Activated naive CD4-positive, alpha-beta T cell treated with Interleukin-2 at 50 U/mL for 16 hours (primary cell): ENCODE measurements at places on chromosomes 12 and 14.

GRCh38 chr12:100279607-100280244, 12.7 kb downstream of the SCYL2 start:
- DNase-seq, result no peak

DNA sequence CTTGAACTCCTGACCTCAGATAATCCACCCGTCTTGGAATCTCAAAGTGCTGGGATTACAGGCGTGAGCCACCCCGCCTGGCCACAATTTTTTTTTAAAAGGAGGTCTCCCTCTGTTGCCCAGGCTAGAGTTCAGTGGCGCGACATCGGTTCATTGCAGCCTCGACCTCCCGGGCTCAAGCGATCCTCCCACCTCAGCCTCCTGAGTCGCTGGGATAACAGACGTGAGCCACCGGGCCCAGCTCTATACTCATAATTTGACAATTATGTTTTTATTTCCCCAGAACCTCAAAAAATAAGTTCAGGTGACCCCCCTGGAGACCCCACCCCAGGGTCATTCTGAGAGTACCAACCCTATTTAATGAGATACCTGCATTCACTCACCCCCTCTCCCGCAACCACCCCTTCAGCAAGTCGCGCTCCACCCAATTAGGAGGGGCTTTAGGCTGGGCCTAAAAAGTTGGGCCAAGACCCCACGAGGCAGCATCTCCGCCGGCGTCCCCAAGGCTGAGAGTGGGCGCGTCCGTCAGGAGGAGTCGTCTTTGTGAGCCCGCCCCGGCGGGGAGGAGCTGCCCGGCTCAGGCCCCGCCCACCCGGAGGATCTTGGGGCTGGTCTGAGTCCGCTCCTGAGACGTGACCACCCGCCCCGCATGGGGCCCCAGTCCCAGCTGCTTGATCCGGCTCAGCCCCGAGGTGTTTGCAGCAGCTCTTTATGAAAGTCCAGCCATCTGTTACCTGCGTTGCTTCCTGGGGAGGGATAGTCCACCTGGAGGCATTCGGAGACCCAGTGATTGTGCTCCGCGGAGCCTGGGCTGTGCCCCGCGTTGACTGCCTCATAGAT, at the start of gene ANKRD33:
Gene ANKRD33 (plus strand): TSS at position 628 of the 840 bp plus-strand sequence. CDS start 84 bp downstream, at position 712.
- no peak for DNase-seq

DNA sequence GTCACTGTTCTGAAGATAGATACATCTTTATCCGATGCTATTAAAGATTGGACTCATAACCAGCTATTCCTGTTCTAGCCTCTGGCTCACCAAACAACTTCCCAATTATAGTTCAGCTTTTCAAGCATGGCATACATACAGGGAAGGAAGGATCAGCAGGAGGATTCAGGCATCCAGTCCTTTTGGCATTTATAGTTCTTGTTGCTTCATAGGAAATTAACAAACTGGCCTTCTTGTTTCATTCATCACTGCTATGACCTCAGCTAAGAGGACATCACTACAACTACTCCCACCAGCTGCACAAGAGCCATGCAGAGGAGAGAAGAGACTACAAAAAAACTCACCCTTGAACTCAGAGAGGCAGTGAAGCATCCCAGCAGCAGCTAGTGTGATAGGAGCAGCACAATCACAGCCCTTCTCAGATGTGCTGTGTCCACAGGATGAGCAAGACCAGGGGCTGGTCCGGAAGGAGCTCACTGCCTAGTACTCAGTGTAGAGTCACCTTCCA, 100.5 kb downstream of the SPTSSA start:
- no peak for DNase-seq

DNA sequence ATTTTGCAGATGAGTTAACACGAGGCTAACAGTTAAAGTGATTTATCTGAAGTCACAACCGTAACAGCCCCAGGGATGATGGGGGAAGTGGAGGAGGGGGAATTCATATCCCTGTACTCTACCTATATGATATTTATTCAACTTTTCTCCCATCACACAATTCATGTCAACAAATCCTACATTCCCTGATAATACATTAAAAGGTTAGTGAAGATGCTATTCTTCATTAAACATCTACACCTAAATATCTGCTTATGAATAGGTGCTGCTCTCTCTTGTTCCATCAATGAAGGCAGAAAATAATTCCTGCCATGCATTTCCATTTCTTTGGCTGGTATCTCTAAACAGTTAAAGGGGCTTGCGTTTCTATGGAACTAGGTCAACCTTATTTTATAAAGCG, 6.8 kb downstream of the YBX3 start:
- no peak for DNase-seq

- no peak for DNase-seq
Observed at GRCh38 chr14:71206766-71207371, 299.6 kb downstream of the PCNX1 start.

- DNase-seq, result no peak
Observed at GRCh38 chr12:116615141-116615861, 56.1 kb downstream of the MAP1LC3B2 start.

- DNase-seq, result no peak
Observed at GRCh38 chr12:3805077-3805476, 52.2 kb upstream of the CRACR2A start.

- DNase-seq, result no peak
Observed at GRCh38 chr12:74626397-74626796, 88.8 kb downstream of the ATXN7L3B start.

GRCh38 chr12:109952160-109952858, 43.9 kb downstream of the GIT2 start:
- no peak for DNase-seq

DNA sequence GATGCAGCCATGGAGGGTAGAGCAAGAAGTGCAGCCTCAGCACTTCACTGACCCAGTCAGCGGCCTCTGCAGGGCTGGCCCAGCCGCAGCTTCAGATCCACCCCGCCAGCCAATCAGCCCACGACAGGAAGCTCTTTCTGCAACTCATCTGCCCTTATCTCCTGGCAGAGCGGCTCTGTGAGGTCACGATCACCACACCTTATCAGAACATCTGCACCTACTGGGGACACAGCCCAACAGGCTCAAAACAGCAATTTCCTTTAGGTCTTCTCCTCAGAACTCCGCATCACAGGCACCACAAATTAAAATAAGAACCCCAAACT, 287.3 kb downstream of the BCL11B start:
- peak; percentile 70 for DNase-seq

GRCh38 chr14:54727929-54728328, 161.0 kb downstream of the SAMD4A start:
- DNase-seq, result no peak

GRCh38 chr12:54296393-54297099, 4.3 kb downstream of the NFE2 start:
- DNase-seq, result no peak

DNA sequence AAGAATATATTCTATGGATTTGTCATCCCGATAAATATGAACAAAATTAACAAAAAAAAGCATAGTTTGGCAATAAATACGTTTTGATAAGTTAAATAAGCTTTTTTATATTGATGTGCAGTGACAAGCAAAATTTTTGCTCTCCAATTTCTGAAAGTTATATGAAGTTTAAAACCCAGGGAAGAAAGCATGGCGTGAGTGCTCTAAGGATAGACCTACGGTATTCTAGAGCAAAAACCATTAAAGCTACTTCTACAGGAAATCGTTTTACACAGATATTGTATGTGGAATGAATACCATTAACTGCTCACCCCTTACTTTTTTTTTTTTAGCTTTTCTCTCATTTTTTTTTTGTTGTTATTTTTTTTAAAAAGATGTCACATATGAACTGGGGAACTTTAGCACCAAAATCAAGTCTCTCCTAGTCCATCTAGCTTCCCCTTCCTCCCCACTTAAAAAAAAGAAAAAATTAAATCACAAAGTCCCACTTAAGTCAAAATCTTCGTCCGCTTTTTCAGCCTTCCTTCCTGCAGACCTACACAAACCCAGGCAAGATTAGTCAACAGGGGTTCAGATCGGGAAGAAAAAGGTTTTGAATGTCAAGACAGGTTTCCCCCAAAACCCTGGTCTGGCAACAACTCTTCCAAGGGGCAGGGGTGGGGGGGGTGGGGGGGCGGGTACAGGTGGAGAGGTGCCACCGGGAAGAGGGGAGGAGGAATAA, 4.4 kb downstream of the ZFP36L1 start:
- no peak for DNase-seq

DNA sequence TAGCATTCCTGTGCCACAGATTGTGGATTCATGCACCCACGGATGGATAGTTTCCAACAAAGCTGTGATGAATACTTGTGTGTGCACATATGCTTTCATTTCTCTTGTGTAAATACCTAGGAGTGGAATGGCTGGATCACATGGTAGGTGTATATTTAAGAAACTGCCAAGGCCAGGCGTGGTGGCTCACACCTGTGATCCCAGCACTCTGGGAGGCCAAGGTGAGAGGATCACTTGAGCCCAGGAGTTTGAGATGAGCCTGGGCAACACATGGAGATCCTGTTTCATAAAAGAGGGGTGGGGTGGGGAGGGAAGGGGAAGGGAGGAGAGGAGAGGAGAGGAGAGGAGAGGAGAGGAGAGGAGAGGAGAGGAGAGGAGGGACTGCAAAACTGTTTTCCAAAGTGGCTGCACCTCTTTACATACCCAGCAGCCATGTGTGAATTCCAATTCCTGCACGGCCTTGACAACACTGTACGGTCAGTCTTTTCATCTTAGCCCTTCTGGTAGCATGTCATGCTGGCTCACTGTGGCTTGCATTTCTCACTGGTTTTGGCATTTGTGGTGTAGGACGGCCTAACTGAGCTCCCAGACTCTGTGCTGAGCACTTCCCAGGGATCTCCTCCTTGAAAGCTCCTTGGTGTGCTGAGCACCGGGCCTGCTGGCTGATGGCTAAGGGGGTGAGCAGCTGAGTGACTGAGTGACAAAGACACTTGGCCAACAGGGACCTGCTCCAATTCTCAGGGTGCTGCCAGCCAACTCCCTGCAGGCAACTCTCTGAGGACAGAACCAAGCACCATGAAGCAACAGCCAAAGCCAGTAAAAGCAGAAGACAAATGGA, 27.9 kb downstream of the SYNE3 start:
- DNase-seq, result no peak

DNA sequence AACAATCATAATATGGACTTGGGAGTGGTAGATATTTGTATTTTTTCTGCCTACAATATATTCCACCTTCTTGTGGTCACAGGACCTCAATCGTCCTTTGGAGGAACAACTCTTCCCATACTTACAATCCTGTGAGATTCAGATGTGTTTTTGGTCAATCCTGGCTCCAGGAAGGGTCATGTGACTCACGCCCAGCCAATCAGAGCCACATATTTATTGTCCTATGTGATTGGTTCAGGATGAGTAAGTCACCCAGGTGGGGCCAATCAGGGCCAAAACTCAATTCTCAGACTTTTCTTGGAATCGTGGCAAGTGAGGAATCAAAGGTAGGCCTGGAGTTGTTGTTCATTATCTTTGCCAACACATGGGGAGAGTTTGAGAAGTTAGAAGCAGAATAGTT, 264.9 kb downstream of the SUDS3 start:
- DNase-seq, result no peak

GRCh38 chr12:10212739-10213131, at the start of gene GABARAPL1:
Gene GABARAPL1, plus strand, starts transcription at chr12:10212877. Its CDS starts 253 bp downstream, at chr12:10213130.
- DNase-seq, result peak; percentile 80

DNA sequence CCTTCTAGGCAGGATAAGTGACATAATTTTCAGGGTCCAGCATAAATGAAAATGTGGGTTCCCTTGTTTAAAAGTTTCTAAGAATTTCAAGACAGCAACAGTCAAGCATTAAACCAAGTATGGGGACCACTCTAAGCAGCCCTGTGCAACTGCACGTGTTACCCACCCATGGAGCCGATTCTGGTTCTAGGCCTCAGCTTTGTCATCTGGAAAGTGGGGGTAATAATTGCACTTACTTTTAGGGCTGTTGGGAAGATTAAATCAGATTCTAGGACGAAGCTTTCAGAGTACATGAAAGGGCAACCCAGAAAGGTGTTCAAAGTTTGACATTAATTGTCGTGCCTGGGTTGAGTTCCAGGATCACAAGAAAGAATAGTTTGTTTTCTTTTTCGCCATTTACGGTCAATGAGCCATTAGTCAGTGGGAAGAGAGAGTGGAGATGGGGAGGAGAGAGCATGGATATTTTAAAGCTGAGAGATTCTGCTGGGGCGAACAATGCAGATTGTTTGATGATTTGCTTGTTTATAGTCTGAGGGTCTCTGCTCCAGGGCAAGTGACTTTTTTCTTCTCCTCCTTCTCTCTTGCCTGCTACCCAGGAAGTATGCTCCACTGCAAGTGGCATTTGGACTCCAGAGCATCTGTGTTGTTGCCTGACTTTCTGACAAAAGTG, 10.7 kb upstream of the PPFIBP1 start:
- no peak for DNase-seq

DNA sequence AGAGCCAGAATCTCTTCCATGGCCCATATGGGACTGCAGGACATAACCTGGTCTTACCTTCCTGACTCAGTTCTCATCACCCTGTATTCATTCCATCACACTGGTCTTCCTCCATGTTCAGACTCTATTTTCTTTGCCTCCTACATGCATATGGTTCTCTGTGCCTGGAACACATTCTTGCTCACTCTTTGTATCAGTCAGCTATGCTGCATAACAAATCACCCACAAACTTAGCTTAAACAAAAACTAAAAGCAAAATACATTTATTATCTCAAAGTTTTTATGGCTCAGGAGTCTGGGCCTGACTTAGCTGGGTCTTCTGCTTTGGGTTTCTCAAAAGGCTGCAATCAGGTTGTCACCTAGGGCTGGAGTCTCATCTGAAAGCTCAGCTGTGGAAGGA, 712.6 kb upstream of the TBX3 start:
- DNase-seq, result no peak

DNA sequence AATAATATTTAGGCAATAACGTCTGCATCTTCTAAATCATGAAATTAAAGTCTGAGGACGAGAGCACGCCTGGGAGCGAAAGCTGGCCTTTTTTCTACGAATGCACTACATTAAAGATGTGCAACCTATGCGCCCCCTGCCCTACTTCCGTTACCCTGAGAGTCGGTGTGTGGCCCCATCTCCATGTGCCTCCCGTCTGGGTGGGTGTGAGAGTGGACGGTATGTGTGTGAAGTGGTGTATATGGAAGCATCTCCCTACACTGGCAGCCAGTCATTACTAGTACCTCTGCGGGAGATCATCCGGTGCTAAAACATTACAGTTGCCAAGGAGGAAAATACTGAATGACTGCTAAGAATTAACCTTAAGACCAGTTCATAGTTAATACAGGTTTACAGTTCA, 19.3 kb downstream of the CKB start:
- no peak for DNase-seq

GRCh38 chr12:46430340-46430948, 57.9 kb upstream of the SLC38A2 start:
- no peak for DNase-seq

DNA sequence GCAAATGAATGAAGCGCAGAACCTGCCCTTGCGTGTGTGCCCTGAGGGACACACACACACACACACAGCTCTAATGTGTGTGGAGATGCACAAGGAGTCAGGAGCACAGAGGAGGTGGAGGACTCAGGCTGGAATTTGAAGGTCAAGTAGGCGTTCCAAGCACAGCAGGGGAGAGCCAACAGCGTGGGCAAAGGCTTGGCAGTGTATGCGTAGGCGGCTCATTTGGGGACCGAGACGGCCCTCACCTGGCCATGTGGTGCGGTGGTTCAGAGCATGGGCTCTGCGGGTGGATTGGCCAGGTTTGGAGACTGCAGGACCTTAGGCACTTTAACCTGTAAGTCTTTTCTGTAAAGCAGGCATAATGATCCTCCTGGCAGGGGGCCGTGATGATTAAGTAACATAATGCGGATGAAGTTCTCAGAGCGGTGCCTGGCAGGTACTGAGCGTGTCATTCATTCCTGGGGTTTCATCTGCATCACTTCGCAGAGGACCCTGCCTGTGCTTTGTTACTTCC, 69.5 kb upstream of the SLC24A4 start:
- no peak for DNase-seq
